ENCODE measurements at places on chromosomes 4 and X. TPM values are rescaled to one million over a fixed set of nuclear protein-coding genes. Genes with fewer than 3 reads are reported as not detected.

The GSX2 gene
- not detected for total RNA-seq

The GUF1 gene
- total RNA-seq = 22.8 TPM

The XG gene
- total RNA-seq = 0.68 TPM

The CENPI gene
- not detected for total RNA-seq

The MGARP gene
- 0.71 TPM for total RNA-seq

The RNF128 gene
- 46.5 TPM for total RNA-seq

Measured in thyroid gland (tissue), 4 donors.